Amniotic stem cell (primary cell): ENCODE measurements at places on chromosomes 5 and 9.

DNA sequence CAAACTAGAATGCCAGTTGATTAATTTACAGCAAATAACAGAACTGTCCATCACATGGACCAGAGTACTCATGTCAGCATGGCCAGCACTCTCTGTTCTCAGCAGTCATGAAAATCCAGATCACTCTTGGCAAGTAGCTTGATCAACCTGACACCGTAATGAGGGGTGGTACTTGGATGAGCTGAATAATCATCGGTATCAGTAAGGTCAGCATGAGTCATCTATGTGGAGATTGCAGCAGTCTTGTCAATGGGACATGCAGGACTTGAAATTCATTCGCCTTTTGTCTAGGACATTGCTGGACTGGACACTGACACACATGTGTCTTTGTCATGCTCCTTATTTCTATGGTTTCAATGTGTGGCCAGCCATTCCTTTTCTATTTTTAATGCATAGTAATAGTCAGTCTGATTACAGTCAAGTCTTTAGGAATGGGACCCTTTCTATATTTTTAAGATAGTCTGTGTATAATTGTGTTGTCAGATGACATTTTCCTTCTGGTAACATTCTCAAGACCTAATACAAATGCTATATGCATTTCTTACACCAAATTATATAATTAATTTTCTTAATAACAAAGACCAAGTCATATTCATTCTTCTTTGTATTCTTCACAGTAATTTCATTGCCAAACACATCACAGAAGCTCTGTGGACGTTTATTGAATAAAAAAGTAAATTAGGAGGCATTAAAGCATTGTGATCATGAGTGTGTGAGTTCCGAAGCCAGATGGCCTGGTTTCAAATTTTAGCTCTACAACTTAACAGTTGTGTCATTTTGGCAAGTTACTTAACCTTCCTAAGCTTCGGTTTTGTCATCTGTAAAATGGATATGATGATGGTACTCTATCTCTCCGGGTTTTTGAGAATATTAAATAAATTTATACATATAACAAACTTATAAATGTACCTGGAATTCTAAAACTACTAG lies 57.4 kb downstream of the ADAMTSL1 start:
- no peak for DNase-seq

DNA sequence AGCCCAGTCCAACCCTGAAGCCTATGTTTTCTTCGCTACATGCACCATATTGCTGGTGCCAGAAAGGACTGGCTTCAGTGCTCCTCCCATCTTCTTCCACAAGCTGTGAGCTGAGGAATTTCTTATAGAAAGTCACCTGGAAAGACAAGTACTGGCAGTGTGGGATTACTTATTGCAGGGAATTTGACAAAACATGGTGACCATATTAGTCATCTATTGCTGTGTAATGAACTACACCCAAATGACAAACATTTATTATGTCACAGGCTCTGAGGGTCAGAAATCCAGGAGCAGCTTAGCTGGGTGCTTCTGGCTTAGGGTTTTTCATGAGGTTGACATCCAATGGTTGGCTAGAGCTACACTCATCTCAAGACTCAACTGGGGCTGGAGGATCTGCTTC lies 75.5 kb downstream of the ENTREP1 start:
- DNase-seq, result no peak

- DNase-seq, result no peak
These were observed 15.4 kb downstream of the CDC42SE2 start for GRCh38 chr5:131279204-131279603.

DNA sequence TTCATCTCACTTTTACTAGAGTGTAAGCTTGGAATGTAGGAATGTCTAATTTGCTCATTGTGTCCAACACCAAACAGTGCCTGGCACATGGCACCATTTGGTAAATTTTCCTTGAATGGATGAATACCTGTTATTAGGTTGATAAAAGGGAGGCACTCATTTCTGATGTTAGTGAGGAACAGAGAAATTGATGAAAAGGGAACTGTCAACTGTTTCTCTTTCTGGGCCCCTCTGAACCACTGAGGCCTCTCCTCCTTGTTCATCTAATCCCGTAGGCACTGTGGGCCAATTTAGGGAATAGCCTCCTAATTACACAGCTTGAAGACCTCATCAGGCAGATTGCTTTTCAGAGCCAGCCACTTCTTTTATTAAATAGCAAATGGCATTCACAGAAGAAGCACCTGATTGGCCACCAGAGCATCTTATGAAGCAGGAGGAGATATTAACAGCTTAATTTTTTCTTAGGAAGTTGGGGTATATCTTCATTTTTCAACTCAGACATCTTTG lies 22.6 kb downstream of the MRRF start:
- no peak for DNase-seq

DNA sequence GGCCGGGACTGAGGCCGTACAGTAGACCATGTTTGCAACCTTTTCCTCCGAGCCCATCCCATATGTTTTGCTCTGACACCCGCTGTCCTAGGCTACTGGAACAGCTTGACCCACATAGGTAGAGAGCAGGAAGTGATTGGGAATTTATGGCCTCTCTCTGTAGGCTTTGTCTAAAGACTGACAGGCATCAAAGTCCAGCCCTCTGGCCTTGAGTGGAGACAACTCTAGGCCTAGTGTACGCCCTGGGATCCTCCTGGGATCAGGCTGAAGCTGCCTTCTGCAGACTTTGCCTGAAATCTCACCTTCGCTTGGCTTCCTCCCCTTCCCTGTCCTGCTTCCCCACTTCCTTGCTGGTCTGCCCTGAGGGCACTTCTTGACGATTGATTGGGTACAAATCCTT lies 13.6 kb upstream of the AKNA start:
- no peak for DNase-seq

DNA sequence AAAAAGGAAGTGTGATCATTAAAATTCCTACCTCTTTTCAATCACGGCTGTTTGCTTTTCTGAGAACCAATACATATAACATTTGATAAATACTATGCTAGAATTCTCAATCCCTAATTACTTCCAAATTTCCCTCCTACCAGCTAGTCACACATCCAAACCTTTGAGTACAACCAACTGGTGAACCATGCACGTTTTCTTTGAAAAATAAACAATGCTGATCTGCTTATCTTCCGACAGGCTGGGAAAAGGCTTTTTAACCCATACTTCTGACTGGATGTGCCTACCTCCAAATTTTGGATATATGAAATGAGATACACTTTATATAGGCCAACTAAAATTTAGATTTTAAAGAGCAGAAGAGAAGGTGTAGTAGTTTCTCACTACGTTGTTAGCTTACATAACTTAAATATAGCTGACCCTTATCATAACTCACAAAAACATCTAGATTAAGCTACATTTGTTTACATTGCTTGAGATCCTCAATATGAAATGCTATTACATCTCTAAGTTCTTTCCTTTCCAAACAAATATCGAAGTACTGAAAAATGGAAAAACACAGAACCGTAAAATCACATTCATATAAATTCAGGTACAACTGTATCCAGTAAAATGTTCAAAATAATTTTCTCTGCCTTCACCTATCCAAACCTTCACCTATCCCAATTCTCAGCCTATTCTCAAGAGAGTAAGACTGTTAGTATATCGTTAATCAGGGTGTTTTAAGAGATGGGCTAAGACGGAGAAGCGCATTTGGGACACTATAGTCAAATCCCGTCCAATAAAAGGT lies 2.1 kb downstream of the NR3C1 start:
- DNase-seq, result no peak

DNA sequence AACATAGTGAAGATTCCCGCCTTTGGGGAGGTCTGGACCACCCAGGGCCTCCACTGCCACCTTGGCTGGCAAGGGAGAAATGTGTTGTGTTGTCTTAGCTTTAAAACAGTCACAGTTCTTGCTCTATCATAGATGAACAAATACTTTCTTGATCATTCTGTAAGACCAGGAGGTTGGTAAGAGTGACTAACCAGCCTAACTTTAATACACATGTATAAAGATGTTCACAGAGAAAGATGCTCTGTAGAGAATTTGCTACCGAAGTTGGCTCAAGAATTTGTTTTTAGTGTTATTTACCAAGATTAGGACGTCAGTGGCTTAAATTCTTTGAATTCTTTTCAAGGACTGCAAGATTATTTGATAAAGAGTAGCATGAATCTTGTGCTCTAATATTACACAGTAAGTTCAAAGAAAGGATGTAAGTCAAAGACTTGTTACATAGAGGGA lies 28.4 kb downstream of the GLRX start:
- DNase-seq, result no peak

- no peak for DNase-seq
These were observed 378.0 kb downstream of the YTHDC2 start for GRCh38 chr5:113891491-113891890.

- no peak for DNase-seq
These were observed 536.0 kb downstream of the NR2F1-AS1 start for GRCh38 chr5:93044859-93045666.

DNA sequence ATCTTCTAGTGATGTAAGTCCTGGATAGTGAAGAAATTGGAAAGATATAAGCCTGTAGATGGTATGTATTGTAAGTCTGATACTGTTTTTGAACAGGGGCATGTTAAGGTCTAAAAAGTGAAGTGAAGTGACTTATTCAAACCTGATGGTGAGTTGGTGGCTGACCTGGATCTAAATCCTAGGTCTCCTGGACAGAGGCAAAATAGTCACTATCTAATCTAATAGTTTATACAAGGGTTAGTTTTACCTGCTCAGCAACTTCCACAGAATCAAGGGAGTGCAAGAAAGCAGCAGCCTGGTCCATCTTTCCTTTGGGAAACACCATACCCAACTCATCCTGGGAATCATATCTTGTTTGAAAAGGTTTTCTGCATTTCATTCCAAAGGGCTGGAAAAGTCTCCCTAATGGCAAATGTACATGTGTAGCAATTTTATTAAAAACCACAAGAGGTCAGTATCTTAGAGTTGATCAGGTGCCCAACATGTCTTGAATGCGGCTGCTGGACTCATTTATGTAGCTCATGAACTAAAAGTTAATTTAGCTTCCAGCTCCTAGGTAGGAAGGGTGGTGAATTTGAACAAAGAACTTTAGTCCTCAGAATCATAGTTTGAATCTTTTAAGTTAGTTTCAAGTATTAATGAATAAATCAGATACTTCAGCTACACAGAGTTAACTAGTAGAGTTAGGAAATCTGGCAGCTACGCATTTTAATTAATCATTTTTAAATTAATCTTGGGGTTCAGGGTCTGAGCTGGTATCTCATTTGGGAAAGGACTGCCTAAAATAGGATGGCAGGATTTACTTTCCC lies 26.0 kb downstream of the SKP2 start:
- peak; percentile 14 for DNase-seq

DNA sequence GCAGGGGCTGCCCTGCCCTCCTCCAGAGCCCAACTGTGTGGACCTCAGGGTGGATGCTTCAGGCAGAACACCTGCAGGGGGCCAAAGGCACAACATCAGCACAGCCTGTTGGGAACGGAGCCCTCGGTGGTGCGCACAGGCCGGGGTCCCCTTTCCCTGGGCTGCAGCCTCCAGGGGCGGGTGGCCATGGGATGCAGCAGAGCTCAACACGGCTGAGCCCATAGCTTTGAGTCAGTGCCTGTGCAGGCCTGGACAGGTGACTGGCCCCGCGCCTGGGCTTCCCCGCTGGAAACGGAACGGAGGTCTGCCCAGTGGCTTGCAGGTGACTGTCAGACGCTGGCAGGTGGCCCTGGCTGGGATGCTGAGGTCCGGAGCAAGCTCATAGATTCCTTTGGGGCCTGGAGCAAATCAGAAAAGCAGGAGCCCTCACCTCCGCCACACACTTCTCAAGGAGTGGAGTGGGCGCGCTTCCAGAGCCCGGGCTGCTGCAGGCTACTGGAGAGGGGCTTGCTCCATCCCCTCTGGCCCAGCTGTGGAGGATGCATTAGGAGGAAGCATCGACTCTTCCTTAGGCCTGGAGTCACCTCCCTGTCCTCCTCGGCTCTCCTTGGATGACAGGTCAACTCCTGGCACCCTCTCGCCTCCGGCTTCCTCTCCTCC lies 69.8 kb upstream of the RNU6ATAC start:
- DNase-seq, result no peak

DNA sequence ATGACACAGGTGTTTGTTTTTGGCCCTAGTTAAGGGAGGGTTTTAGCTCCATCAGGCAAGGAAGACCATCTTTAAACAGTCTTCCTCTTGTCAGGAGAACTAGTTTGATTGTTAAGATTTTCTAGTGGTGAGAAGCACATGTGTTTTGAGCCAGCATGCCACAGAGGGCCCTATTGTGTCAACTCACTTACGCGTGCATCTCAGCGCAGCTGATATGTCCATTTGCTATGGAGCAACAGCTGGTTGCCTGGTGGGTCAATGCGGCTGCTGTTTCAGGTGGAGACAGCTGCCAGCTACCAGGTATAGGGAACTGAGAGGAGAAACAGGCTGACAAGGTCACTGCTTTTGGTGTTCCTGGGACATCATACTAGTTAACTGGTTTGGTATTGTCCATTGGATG lies 100.5 kb upstream of the PRRC1 start:
- DNase-seq, result no peak
